Common myeloid progenitor, CD34-positive (primary cell): ENCODE measurements at places on chromosomes 1 and 21.
A peak's percentile ranks its signal among the peaks of the same experiment; 100 is the strongest.

GRCh38 chr1:243991650-243992049 lies 59.4 kb upstream of the ZBTB18 start:
- DNase-seq = no peak

DNA sequence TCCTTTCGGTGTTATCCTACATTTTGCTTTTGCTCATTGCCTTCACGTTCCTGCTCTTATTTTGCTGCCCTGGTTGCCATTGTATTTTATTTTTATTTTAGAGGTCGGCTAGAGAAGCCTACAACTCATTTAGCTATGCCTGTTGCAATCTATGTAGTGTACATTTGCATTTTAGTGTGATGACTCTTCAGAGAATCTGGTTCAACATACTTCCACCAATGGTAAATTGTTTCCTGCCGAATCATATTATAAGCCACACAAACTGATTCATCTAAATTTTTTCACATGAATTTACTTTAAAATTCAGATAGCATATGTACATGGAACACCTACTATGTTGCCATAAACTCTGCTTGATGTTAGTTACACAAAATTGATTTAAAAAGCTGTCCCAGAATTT lies 1596.9 kb downstream of the PLA2G4A start:
- DNase-seq = peak; percentile 30

DNA sequence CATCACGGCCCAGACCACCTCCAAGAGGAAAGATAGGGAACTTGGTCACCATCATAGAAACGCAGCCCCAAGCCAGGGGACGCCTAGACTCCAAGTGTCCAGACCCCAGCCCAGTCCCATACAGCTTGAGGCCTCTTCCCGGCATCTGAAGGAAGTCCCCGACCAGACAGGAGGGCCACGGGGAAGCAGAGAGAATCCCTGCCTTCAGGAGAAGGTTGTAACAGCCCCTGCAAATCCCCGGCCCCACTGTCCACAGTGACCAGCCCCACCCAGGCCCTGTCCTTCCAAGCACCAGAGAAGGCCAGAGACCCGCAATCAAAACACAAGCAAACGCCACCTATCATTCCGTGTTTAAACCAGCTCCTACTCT lies 1.7 kb downstream of the SLC19A1 start:
- no peak for DNase-seq

DNA sequence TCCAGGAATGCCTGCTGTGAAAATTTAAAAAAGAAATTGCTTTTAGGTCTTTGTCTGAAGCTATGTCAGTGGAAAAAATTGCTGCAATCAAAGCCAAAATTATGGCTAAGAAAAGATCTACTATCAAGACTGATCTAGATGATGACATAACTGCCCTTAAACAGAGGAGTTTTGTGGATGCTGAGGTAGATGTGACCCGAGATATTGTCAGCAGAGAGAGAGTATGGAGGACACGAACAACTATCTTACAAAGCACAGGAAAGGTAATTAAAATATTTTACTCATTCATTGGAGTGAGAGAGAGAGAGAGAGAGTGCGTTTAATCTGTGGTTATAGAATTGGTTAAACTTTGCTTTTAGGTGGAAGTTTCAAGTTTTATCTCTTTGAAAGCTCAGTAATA lies 20.0 kb downstream of the CDC73 start:
- no peak for DNase-seq

- peak; percentile 61 for DNase-seq
Observed at GRCh38 chr1:153346077-153346723, 2.4 kb downstream of the PGLYRP4 start.

GRCh38 chr1:178551940-178552339 lies 39.0 kb downstream of the TEX35 start:
- no peak for DNase-seq

DNA sequence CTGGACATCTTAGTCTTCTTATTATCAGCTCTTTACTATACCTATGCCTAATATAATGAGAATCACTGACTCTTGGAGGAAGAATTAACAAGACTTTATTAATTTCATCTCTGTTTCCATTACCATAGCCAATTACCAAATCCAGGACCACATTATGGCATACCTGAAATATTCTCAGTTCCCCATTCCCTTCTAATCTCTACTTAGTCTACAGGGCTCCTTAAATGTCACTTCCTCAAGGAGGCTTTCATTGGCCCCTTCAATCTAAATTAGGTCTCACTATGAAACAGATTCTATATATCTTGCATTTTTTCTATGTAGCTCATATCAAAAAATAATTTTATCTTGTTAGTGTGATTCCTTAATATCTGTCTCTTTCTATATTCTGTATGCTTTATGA lies 371.2 kb downstream of the PTBP2 start:
- no peak for DNase-seq

DNA sequence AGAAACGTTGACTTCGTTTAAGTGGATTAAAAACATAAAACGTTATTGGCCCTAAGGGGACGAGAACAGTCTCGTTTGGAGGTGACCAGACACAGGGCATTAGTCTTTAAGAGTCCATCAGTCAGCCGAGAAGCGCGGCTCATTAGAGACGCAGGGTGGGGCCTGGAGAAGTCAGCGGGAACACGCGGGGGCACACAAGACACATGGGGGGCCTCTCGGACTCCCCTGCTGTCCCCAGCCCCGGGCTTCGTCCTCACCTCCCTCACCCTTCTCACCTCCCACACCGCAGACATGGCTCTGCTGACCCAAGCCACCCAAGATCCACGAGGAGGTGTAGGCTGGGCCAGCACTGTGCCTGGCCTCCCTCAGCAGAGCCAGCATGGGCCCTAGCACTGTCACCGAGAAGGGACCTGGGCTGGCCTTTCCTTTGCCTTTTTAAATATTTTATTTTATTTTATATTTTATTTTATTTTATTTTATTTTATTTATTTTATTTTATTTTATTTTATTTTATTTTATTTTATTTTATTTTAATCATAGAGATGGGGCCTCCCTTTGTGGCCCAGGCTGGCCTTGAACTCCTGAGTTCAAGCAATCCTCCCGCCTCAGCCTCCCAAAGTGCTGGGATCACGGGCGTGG lies 48.9 kb downstream of the MORN1 start:
- no peak for DNase-seq
